ENCODE measurements at places on chromosomes 6 and 20.

DNA sequence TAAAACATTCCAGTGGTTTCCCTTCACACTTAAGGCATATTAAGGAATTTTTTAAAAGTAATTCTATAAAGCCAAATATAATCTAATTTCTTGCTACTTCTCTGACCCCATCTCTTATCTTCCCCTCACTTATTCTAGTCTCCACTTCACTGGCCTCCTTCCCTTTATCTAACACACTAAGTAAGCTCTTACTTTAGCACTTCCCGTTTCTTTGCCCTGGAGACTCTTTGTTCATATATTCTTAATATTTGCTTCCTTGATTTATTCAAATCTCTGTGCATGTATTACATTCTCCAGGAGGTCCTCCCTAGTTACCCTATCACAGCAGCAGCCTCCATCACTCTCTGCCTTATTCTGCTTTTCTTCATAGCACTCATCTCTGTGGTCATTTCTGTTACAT is 20.3 kb downstream of the GTPBP2 start:
- no peak for DNase-seq

GRCh38 chr20:59829054-59829785 is 104.2 kb downstream of the SYCP2 start:
- no peak for DNase-seq

- DNase-seq, result no peak
Measured at GRCh38 chr6:12148317-12148801, 136.2 kb downstream of the HIVEP1 start.

DNA sequence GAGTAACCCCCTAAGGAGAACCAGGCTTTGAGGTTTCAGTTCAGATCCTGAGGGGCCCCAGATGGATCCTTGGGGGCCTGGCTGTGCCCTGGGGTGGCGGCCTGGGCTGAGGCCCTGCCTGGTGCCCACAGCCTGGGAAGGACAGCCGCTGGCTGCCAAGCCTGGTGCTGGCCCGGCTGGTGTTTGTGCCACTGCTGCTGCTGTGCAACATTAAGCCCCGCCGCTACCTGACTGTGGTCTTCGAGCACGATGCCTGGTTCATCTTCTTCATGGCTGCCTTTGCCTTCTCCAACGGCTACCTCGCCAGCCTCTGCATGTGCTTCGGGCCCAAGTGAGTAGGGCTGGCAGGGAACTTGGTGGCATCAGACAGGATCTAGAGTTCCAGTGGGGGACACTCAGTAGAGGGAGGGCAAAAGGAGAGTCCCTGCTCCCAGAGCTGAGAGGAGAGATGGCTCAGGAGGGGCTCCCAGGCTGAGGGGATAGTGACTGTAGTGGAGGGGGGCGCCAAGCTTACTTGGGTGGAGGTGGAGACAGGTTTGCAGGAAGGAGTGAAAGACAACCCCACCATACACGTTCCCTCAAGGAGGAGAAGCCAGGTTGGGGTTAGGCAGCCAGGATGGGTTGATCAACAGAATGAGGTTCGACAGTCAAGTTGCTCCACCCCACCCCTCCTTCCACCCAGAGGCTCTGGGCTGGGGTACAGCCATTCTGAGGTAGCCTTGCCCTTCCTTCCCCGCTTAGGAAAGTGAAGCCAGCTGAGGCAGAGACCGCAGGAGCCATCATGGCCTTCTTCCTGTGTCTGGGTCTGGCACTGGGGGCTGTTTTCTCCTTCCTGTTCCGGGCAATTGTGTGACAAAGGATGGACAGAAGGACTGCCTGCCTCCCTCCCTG is 9.5 kb downstream of the SLC29A1 start:
- no peak for DNase-seq
